Muscle of back (tissue), 13 donors: ENCODE measurements at places on chromosomes 7 and 10.

DNA sequence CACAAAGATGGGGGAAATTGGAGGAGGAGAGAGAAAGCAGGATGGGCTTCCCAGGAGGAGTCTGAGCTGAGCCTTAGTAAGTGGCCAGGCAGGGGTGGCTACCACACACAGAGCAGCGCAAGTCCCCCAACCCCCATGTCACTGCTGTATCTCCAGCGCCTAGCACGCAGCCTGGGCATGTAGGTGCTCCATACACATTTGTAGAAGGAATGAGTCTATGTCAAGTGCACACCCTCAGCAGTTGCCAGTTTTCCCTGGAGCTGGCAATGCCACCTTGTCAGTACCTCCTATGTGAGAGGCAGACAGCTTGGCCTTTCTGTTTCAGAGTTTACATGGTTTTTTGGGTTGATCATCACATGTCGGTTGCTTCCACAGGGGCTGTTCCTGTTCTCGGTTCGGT, 116.1 kb downstream of the CLEC2L start:
- no peak for DNase-seq

DNA sequence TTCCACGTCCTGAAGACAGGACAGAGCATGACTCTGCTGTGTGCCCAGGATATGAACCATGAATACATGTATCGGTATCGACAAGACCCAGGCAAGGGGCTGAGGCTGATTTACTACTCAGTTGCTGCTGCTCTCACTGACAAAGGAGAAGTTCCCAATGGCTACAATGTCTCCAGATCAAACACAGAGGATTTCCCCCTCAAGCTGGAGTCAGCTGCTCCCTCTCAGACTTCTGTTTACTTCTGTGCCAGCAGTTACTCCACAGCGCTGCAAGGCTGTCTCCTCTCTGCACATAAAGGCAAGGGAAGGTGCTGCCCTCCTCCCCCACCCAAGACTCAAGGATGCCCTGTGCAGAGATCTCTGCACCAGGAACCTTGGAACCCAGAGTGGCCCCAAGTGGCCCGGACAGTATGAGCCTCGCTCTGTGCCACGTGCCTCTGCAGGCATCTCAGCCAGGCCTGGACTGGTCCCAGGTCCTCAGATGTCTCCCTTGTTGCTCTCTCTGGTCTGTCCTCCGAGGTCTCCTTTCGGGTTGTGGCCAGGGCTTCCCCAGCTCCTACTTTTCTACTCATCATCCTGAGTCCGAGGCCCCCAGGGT, 230.3 kb upstream of the PRSS58 start:
- no peak for DNase-seq

GRCh38 chr7:68613405-68613804, 984.9 kb upstream of the AUTS2 start:
- no peak for DNase-seq

DNA sequence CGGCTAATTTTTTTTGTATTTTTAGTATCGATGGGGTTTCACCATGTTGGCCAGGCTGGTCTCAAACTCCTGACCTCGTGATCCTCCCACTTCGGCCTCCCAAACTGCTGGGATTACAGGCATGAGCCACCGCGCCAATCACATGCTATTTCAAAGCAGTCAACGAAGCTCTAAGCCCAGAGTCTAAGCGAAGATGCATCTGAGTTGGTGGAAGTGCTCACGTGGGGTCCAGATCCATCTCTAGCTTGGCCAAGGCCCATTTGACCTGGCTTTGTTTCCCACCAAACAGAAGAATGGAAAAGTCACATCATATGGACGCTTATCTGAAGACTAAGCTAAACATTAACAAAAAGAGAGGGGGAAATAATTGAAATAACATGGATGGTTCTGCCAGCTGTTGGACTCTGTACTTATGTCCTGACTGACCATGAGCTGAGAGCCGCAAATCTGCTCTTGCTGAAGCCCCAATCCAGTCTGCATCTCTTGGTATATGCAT, 3.8 kb upstream of the GTF2I start:
- no peak for DNase-seq
